ENCODE measurements at places on chromosomes 5 and 9.

DNA sequence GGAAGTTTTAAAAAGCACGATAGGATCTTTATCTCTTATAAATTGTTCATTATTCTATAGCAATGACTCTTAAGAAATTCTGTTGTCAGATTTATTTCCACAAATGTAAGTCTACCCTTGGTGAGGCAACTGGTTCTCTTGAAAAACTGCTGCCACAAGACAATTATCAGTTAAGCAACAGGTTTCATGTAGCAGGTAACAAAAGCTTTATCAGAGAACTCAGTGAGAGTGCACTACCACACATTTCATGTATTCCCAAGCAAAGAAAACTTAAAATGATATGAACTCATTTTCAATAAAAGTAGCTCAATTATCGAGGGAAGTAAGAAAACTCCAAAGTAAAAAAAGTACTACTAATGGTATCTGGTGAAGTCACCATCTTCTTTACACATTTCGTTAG is 9.4 kb downstream of the NR6A1 start:
- H3K27ac ChIP-seq, result no peak overlapping the region
- H3K4me3 ChIP-seq, result no peak overlapping the region
- peaks cover 72% of the 10 kb centered on the region for H3K27me3 ChIP-seq
- H3K36me3 ChIP-seq, result no peaks in the 10 kb centered on the region

DNA sequence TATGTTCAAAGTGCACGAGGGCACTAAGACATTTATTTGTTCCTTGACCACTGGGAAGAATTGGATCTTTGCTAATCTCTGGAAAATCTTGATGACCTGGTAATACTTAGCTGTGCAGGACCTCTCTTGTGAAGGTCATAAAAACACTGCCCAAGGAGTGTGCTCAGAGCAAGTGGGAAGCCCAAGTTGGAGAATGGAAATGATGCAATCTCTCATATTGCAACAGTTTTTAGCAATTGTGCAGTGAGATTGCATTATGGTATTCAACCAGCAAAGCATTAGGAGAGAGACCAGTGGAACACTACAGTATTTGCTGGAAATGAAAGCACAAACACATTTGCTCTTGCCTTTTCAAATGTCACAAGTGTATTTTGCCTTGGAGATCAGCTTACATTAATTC is 34.5 kb downstream of the TXNDC8 start:
- H3K4me1 ChIP-seq, result no peaks in the 10 kb centered on the region
- DNase-seq, result no peak
- no peak overlapping the region for H3K27ac ChIP-seq
- no peaks in the 10 kb centered on the region for H3K36me3 ChIP-seq
- H3K27me3 ChIP-seq, result no peaks in the 10 kb centered on the region

GRCh38 chr9:88736136-88736637 is 201.2 kb downstream of the NXNL2 start:
- DNase-seq, result no peak
- H3K27ac ChIP-seq, result no peak overlapping the region
- H3K4me3 ChIP-seq, result no peak overlapping the region
- H3K27me3 ChIP-seq, result peaks cover 6% of the 10 kb centered on the region
- H3K4me1 ChIP-seq, result no peaks in the 10 kb centered on the region
- H3K36me3 ChIP-seq, result no peaks in the 10 kb centered on the region

DNA sequence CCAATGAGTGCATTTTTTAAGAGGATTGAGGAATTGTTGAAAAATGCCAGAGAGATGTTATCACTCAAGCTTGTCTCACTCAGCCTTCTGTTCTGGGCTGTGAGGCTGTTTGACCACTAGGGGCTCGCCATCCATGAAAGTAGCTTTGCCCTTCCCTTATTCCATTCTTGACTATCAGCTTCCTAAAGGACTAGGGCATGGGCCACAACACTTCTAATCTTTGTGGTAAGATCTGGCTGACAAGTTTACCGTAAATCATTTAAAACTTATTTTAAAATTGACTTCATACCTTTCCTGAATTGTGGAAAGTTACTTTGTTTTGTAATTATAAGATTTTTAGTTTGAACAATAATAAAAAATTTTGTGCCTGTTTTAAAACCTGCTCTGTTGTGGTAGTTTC is 49.5 kb downstream of the TJP2 start:
- no peak overlapping the region for H3K4me3 ChIP-seq
- H3K36me3 ChIP-seq, result no peaks in the 10 kb centered on the region
- DNase-seq, result no peak
- no peak overlapping the region for H3K27ac ChIP-seq

GRCh38 chr5:98205691-98206461 is 567.6 kb upstream of the RGMB start:
- H3K27ac ChIP-seq, result no peak overlapping the region
- no peaks in the 10 kb centered on the region for H3K36me3 ChIP-seq
- no peak for DNase-seq
- no peaks in the 10 kb centered on the region for H3K4me1 ChIP-seq
- no peaks in the 10 kb centered on the region for H3K27me3 ChIP-seq

DNA sequence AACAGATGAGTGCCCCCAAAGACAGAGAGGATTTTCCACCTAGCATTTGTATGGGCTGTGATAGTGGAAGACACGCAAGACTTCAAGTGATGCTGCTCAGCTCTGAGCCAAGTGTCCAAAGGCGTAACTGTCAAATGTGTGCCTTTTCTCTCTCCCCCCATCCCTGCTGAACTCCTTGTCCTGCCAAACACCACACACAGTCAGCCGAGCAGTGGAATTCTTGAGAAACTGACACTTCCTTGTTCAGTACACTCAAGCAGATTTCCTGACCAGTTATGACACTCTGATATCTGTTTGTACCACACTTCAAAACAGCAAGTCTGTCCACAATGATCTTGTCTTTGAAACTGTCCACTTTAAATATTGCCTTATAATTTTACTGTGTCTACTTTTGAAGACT is 166.4 kb downstream of the PIK3R1 start:
- no peak overlapping the region for H3K4me3 ChIP-seq
- H3K36me3 ChIP-seq, result no peaks in the 10 kb centered on the region
- DNase-seq, result no peak
- no peak overlapping the region for H3K27ac ChIP-seq
- H3K27me3 ChIP-seq, result no peaks in the 10 kb centered on the region

DNA sequence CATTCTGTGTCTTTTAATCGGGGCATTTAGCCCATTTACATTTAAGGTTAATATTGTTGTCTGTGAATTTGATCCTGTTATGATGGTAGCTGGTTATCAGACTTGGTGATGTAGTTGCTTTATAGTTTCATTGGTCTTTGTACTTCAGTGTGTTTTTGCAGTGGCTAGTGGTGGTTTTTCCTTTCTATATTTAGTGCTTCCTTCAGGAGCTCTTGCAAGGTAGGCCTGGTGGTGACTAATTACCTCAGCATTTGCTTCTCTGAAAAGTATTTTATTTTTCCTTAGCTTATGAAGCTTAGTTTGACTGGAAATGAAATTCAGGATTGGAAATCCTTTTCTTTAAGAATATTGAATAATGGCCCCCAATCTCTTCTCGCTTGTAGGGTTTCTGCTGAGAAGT is 156.9 kb downstream of the CNTLN start:
- no peak overlapping the region for H3K4me3 ChIP-seq
- H3K27me3 ChIP-seq, result no peaks in the 10 kb centered on the region
- no peaks in the 10 kb centered on the region for H3K4me1 ChIP-seq
- H3K36me3 ChIP-seq, result no peaks in the 10 kb centered on the region
- H3K27ac ChIP-seq, result no peak overlapping the region

GRCh38 chr5:141492168-141492885 is 3.4 kb downstream of the PCDHGC5 start:
- H3K4me1 ChIP-seq, result peaks cover 27% of the 10 kb centered on the region
- no peak overlapping the region for H3K27ac ChIP-seq
- DNase-seq, result no peak
- peak overlapping the region; percentile 30 for H3K4me3 ChIP-seq
- H3K36me3 ChIP-seq, result no peaks in the 10 kb centered on the region

- no peak overlapping the region for H3K4me3 ChIP-seq
- no peaks in the 10 kb centered on the region for H3K36me3 ChIP-seq
- H3K4me1 ChIP-seq, result no peaks in the 10 kb centered on the region
- no peak overlapping the region for H3K27ac ChIP-seq
Measured at GRCh38 chr5:126166368-126166767, 256.8 kb upstream of the GRAMD2B start.

- DNase-seq, result no peak
- H3K4me1 ChIP-seq, result peaks cover 40% of the 10 kb centered on the region
- no peak overlapping the region for H3K4me3 ChIP-seq
Measured at GRCh38 chr5:140550147-140551079, 3.0 kb downstream of the EIF4EBP3 start.

GRCh38 chr9:137354845-137355760 is 53.0 kb upstream of the NRARP start:
- DNase-seq, result no peak
- H3K36me3 ChIP-seq, result no peaks in the 10 kb centered on the region
- no peaks in the 10 kb centered on the region for H3K4me1 ChIP-seq
- no peak overlapping the region for H3K4me3 ChIP-seq

DNA sequence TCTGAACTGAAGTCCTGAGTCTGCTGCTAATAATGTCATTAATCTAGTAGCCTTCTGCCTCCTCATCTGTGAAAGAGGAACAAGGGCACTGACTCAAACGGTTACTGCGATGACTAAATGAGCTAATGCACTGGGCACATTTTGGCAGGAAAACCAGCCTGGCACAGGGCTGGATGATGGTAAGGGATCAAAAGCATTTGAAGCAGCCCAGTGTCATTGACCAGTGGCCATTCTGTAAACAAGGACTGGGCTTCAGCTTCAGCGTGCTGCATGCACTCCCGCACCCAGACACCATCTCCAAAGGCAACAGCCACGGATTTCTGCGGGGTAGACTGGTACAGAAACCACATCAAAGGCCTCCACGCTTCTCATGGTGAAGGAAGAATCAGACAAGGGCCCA is 8.0 kb downstream of the GCNT4 start:
- H3K4me1 ChIP-seq, result peaks cover 16% of the 10 kb centered on the region
- no peak overlapping the region for H3K4me3 ChIP-seq
- no peaks in the 10 kb centered on the region for H3K27me3 ChIP-seq
- peak; percentile 12 for DNase-seq
- no peak overlapping the region for H3K27ac ChIP-seq
- peaks cover 47% of the 10 kb centered on the region for H3K36me3 ChIP-seq

DNA sequence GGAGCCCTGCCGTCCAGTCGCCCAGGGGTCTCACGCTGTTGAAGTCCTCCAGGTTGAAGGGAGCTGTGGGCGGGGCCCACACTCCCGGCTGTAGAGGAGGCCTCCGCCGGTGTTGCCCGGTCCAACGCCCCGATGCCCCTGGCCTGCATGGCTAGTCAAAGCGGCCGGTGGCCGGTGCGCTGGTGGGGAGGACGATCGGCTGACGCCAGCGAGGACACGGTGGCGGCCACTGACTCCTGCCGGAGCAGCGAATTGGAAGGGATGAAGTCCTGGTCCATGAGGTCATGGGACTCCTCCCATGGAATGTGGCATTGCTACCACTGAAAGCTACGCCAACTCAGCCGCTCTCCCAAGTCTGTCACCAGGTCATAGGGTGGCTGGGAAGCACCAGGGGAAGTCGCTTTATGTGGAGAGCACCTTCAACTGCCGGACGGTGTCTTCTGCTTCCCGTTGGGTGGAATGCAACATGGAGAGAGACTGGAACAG is 11.8 kb downstream of the RCL1 start:
- DNase-seq, result no peak
- no peak overlapping the region for H3K27ac ChIP-seq

GRCh38 chr5:57383093-57383861 is 99.3 kb downstream of the ACTBL2 start:
- no peak for DNase-seq
- H3K4me1 ChIP-seq, result peaks cover 5% of the 10 kb centered on the region
- H3K27me3 ChIP-seq, result no peaks in the 10 kb centered on the region
- no peak overlapping the region for H3K27ac ChIP-seq
- H3K36me3 ChIP-seq, result no peaks in the 10 kb centered on the region

- H3K36me3 ChIP-seq, result no peaks in the 10 kb centered on the region
- H3K27me3 ChIP-seq, result no peaks in the 10 kb centered on the region
- H3K4me3 ChIP-seq, result no peak overlapping the region
- DNase-seq, result no peak
- no peak overlapping the region for H3K27ac ChIP-seq
Measured at GRCh38 chr5:155885199-155885598, 441.8 kb upstream of the SGCD start.

- no peaks in the 10 kb centered on the region for H3K36me3 ChIP-seq
- H3K4me3 ChIP-seq, result no peak overlapping the region
- H3K4me1 ChIP-seq, result no peaks in the 10 kb centered on the region
- H3K27me3 ChIP-seq, result no peaks in the 10 kb centered on the region
- DNase-seq, result no peak
Measured at GRCh38 chr9:17462869-17463464, 115.9 kb upstream of the SH3GL2 start.

DNA sequence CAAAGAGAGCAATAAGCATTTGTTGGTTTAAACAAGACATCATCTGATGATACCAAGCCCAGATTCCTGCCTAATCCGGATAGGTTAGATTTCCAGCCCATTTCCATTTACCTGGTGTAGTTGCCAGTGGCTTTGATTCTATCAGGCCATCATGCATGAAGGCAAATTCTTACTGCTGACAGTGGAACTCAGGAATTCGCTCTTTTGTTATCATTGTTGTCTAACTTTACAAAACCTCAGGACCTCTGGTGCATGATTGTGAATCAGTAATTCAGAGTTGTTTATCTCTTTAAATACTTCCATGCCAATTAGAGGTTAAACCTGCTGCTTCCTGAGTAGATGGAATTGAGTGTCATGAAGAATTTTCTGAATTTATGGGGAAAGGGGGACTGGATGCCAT is 76.5 kb downstream of the C9orf152 start:
- no peak for DNase-seq
- no peak overlapping the region for H3K4me3 ChIP-seq
- H3K4me1 ChIP-seq, result peaks cover 9% of the 10 kb centered on the region
- H3K27ac ChIP-seq, result no peak overlapping the region

DNA sequence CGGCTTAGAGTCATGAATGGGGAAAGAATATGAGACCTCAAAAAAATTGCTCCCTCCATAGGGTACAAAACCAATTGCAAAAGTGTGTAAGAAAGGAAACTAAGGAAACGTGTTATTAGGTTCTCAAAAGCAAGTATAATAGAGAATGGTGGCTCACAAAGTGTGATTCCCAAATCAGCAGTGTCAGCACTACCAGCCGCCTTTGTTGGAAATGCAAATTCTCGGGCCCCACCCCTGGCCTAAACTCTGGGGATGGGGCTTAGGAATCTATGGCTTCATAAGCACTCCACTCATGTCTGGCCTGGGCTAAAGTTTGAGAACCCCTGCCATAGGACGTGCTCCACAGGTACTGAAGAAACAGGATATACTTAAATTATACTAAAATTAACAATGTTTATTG is 1.6 kb upstream of the CCDC69 start:
- no peak overlapping the region for H3K4me3 ChIP-seq
- DNase-seq, result no peak
- peaks cover 12% of the 10 kb centered on the region for H3K36me3 ChIP-seq
- peaks cover 47% of the 10 kb centered on the region for H3K4me1 ChIP-seq

DNA sequence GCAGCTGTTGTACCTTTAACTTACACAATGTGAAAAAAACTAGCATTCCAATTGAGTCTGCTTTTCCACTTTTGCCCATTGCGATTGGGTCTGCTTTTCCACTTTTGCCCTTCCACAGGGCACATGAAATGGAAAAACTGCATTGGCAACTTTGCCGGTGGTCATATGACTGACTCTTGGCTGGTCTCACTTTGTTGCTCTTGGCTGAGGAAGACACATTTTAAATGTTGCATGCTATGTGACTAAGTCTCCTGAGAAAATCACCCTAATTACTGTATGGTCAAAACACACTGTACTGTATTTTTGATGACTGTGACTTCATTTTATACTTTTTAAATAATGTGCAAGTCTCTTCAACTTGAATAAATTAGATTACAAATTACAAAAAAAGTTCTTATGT is 1.6 kb upstream of the OXCT1 start:
- H3K27me3 ChIP-seq, result no peaks in the 10 kb centered on the region
- H3K4me1 ChIP-seq, result peaks cover 28% of the 10 kb centered on the region
- no peak for DNase-seq
